ENCODE measurements at places on chromosomes 11 and 22.

- no peak for DNase-seq
These were observed 26.7 kb downstream of the CD44 start for GRCh38 chr11:35165423-35166368.

- no peak for DNase-seq
These were observed 15.8 kb downstream of the EPS8L2 start for GRCh38 chr11:721741-722345.

DNA sequence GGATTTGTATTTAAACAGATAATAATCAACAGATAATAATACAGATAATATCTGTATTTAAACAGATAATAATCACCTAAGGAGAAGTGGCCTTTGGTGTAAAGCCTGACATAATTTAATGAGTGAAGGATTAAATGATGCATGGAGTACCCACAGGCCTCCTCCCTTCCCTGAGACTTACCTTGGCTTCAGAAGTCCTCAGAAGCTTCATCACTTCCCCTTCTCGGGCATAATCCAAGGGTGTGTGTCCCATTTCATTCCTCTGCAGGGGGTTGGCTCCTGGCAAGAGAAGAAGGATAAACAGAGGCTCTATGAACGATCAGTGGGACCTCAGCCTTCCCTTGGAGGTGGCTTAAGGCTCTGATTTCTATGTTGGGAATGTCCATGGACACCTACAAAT lies 85.5 kb upstream of the PHOX2A start:
- no peak for DNase-seq

- no peak for DNase-seq
These were observed 75.3 kb upstream of the IGLL5 start for GRCh38 chr22:22812031-22812905.

GRCh38 chr22:37232140-37232998 lies 11.7 kb downstream of the RAC2 start:
- no peak for DNase-seq

All from NCI-H1048 (cell line).